HS-5 (cell line): ENCODE measurements at places on chromosomes 6 and 20.

GRCh38 chr6:33967966-33968724, 164.3 kb upstream of the MLN start:
- DNase-seq: peak; percentile 6

GRCh38 chr6:165178056-165178455, 131.3 kb downstream of the C6orf118 start:
- DNase-seq: peak; percentile 25

DNA sequence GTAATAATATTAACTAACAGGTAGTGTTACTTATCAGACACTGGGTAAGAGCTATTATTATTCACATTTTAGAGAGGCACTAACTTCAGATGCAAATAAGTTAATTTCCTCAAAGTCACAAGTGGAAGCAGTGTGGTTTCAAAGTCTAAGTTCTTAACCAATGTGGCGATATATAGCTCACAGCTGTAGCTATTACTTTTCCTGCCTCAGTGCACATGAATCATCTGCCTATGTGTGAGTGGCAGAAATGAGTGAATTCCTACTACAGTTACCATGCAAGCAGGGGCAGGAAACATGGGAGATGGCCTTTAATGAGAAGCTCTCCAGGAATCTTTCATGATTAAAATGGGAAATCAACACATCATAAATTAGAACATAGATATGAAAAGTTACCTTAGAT, 126.2 kb upstream of the EYA4 start:
- DNase-seq: no peak

- DNase-seq: no peak
Measured at GRCh38 chr6:48206091-48206490, 95.1 kb upstream of the PTCHD4 start.

GRCh38 chr6:44002067-44002592, 125.1 kb downstream of the MRPL14 start:
- DNase-seq: no peak

DNA sequence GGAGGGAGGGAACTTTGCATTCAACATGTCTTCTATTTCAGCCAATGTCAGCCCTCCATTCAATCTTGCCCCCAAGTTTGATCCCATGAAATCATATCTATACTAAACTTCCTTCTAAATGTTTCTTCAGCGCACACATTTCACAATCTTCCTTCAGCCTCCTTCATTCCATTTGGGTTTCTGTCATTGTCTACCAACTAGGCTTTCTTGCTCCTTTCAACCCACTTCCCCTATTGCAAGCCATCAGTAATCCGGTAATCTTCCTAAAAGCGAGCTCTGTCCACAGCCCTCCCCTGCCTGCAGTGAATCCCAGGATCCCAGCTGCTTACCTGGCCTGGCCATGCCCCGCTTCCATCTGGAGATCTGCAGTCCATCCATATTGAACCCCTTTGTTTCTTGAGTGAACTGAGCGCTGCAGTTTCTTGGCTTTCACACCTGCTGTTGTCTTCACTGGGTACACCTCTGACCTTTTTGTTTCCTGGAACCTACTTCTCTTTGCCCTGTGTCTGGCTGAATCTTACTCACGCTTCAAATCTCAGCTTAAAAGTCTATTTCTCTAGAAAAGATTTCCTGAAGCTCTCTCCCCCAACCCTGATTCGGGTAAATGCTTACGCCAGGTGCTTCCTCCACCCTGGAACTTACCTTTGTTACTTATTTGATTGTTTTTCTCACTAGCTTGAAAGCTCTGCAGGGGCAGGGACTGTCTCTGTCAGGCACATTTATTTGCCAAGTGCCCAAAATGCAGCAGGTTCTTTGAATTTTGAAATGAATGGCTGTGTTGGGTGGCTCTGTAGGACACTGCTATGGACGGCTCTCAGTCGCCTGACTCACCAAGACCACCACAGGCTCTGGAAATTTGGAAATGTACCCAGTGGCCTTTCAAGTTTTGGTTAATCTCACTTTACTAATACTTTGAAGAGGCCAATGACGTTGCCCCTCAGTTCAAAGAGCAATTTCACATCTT, 50.3 kb downstream of the ADTRP start:
- DNase-seq: no peak

- DNase-seq: no peak
Measured at GRCh38 chr6:148524471-148524882, 181.8 kb downstream of the SASH1 start.

GRCh38 chr6:2542101-2542857, 208.4 kb downstream of the MYLK4 start:
- DNase-seq: no peak

GRCh38 chr6:101396548-101397173, 3.2 kb downstream of the GRIK2 start:
- peak; percentile 26 for DNase-seq

DNA sequence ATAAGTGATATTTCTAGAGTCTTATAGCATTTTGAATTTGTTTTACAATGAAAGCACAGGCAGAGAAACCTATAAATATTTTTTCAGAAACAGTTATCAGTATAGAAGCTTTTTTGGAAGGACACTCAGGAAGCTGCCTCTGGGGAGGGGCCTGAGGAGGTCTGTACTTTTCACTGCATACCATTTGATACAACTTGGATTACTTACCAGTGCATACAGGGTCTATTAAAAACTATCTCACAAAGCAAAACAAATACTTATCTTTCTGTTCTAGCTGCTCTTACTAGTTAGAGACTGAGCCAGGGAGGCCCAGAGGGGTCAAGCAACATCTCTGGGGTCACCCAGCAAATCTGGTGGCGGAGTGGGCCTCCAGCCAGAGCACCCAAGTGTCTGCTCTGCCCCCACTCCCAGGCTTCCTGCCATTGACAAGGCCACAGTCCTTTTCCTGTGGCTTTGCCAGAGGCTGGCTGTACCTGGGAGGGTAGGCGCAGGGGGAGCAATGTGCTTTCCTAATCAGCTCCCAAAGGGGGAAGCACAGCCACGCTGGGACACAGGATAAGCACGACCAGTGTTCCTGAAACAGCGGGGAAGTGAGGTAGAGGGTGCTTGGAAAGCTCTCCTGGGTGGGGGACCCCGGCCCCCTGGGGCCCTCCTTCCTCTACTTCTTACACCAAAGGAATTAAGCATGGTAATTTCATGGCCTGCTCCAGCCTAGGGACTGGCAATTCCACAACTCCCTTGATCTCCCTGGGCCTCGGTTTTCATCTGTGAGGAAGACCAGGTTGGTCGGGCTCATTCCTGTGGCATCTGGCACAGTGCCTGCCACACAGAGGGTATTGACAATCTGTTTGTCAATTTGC, 7.8 kb downstream of the TCF15 start:
- DNase-seq: no peak

DNA sequence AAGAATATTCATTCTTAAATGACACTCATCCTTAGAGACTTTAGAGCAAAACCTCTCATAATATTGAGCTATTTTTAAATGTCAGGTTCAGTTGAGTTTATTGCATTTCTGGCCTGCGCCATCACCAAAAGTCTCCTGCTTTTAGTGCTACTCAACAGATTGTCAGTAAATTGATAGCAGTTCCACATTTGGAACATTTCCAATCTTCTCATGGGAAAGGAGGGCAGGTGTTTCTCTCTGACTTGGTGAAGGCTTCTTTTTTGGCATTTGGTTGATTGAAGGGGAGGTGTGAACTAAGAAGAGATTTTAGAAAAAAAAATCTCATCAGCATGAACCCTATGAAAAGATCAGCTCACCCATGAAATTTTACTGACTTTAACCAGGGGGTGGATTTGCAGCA, 125.9 kb upstream of the INSM1 start:
- no peak for DNase-seq

GRCh38 chr6:53938810-53939209, 144.0 kb downstream of the LRRC1 start:
- DNase-seq: no peak

DNA sequence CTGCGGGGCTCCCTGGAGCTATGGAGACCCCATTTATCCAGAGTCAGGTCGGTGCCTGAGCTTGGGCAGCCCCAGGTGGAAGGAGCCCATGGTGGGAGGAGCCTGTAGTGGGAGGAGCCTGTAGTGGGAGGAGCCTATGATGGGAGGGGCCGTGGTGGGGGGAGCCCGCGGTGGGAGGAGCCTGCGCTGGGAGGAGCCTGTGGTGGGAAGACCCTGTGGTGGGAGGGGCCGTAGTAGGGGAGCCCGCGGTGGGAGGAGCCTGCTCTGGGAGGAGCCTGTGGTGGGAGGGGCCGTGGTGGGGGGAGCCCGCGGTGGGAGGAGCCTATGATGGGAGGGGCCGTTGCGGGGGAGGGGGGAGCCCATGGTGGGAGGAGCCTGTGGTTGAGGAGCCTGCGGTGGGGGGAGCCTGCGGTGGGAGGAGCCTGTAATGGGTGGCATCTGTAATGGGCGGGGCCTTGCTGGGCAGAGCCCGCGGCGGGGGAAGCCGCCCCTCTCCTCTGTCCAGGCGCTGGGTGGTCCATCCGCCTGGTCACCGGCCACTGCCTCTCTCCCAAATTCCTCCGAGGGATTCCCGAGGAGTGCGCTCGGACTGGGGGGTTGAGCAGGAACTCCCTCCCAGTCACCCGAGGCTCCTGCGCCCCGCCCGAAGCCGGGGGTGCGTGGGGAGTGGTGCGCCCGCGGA, 567 bp upstream of the FNDC11 start:
- no peak for DNase-seq

GRCh38 chr6:161917645-161918044, 643.8 kb upstream of the AGPAT4 start:
- no peak for DNase-seq

GRCh38 chr20:23203310-23203709, 117.2 kb upstream of the CD93 start:
- no peak for DNase-seq

GRCh38 chr6:17395112-17395511, 1.7 kb downstream of the CAP2 start:
- no peak for DNase-seq

GRCh38 chr6:106702046-106702445, 72.7 kb downstream of the QRSL1 start:
- DNase-seq: no peak

GRCh38 chr6:78952362-78952761, 85.0 kb downstream of the IRAK1BP1 start:
- no peak for DNase-seq

- DNase-seq: no peak
Measured at GRCh38 chr20:64158346-64159285, 5.6 kb upstream of the MYT1 start.

DNA sequence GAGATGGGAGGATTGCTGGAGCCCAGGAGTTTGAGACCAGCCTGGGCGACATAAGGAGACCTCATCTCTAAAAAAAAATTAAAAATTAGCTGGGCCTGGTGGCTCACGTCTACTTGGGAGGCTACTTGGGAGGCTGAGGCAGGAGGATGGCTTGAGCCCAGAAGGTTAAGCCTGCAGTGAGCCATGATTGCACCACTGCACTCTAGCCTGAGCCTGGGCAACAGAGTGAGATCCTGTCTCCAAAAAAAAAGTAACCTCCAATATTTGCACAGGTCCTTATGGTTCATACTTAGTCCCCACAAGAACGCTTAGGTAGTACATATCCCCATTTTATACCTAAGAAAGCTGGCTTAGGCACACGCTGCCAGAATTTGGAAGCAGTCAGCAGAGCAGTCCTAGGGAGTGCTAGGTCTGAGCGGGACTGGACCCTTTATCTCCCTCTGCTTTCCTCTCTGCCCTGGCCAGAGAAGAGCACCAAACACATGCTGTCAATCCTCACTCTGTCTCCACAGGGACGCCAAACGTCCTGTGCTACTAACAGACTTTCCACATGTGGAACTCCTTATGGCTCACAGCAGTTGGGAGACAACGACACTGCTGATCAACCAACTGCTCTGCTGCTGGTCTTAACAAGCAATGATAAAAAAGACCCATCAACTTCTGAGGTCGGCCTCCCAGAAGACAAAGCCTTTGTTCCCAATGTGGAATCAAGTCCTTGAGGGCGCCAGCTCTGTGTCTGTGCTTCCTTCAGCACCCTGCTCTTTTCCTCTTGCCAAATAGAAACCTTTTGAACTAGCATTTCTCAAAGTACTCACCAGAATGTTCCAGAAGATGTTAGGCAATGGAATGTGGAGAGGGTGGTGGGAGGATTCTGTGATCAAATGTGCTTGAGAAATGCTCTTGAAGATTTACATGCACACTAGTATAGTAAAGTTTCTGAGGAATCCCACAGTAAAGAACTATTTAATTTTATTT, 226.3 kb upstream of the DTNBP1 start:
- no peak for DNase-seq

- no peak for DNase-seq
Measured at GRCh38 chr6:56756219-56756789, 113.6 kb upstream of the DST start.

GRCh38 chr6:138372711-138373463, 4.8 kb upstream of the SMIM28 start:
- DNase-seq: no peak

DNA sequence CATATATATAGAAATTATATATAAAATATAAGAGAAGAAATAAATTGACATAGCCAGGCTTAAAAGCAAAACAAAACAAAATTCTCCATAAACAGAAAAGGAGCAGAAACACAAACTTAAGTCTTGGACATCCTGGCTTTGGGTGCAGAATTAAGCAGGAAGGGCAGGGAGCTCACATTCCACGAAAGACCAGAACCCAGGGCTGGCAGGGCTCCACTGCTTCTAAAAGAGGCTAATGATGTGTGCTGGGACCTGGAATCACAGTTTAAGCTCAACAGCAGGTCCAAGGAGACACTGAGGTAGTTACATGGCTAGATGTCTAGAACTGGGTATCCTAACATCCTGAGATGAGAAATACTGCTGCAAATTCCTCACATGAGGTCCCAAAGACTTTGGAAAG, 210.3 kb downstream of the WDR27 start:
- DNase-seq: no peak

GRCh38 chr6:31272836-31273626, 1.1 kb upstream of the HLA-C start:
- DNase-seq: no peak

GRCh38 chr6:23503173-23503572, 622.8 kb upstream of the NRSN1 start:
- no peak for DNase-seq

- no peak for DNase-seq
Measured at GRCh38 chr6:36052097-36052496, 24.5 kb downstream of the MAPK14 start.

- no peak for DNase-seq
Measured at GRCh38 chr6:51856508-51856907, 230.9 kb downstream of the PKHD1 start.

GRCh38 chr6:36277946-36278470, 8.1 kb downstream of the PNPLA1 start:
- DNase-seq: no peak

- no peak for DNase-seq
Measured at GRCh38 chr20:10536531-10536930, 101.4 kb downstream of the SLX4IP start.

DNA sequence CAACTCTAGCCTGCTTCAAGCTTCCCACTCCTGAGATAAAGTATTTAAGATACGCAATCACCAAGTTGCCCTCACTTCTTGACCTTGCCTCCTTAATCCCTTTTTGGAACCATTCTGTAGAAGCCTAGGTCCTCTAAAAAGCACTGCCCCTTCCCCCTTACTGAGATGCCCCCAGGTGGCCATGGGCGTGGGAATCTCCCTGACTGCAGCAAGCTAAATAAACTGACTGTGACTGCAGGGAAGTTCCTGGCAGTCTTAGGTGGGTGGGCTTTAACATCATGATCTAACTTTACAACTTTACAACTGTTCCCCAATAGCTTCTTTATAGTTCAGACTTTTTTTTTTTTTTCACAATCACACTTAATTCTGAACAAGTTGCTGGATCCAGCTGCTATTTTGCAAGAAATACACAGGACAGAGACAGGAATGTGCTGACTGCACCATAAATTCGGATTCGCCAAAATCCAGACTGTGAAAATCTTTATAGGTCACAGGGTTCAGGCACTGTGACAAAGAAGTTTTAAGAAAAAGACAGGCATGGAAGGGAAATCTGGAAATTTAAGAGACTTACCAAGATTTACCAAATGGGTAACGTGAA, 344.2 kb upstream of the SULF2 start:
- DNase-seq: no peak
